ENCODE measurements at places on chromosomes 6 and 20. TPM values are rescaled to one million over a fixed set of nuclear protein-coding genes. Genes with fewer than 3 reads are reported as not detected.

Gene CHRNA4
- total RNA-seq, result 1.5 TPM

DNA sequence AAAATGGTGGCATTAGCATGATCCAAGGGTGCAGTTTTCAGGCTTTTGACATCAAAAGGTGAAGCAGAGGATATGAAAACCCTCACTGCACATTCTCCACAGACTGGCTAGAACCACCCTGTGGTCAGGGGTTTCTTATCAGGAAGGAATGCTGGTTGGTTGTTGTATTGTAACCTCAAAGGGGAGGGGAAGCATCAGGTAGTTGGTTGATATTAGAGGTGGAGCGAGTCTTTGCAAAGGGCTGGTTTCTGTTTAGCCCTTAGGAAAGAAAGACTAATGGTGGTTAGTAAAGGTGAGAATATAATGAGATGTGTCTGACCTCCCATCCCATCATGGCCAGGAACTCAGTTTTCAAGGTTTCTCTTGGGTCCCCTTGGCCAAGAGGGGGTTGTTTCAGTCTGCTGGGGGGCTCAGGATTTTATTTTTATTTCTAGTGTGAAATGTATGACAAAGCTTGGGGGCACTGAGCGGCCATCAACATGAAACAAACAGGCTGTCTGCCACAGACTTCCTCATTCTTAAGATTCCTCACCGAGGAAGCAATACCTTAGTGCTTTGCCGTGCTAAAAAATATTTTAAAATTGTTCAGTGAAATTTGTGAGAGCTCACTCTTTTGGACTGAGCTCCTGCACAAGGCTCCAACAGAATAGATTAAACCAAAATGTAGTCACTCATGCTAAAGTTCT lies 47.5 kb upstream of the PROKR2 start:
- DNase-seq, result no peak

- DNase-seq, result no peak
Measured at GRCh38 chr6:96836631-96837080, 621 bp downstream of the GPR63 start.

- no peak for DNase-seq
Measured at GRCh38 chr6:130376936-130377335, 11.1 kb downstream of the TMEM200A start.

Gene TMEM170B
- 4.5 TPM for total RNA-seq
